ENCODE measurements at places on chromosomes 6 and 20. TPM values are rescaled to one million over a fixed set of nuclear protein-coding genes. Genes with fewer than 3 reads are reported as not detected.
A peak's percentile ranks its signal among the peaks of the same experiment; 100 is the strongest.

- no peak for DNase-seq
- H3K27ac ChIP-seq, result no peak overlapping the region
- no peaks in the 10 kb centered on the region for H3K36me3 ChIP-seq
- peaks cover 1% of the 10 kb centered on the region for H3K27me3 ChIP-seq
Observed at GRCh38 chr20:33304046-33304445, 21.0 kb downstream of the BPIFB1 start.

DNA sequence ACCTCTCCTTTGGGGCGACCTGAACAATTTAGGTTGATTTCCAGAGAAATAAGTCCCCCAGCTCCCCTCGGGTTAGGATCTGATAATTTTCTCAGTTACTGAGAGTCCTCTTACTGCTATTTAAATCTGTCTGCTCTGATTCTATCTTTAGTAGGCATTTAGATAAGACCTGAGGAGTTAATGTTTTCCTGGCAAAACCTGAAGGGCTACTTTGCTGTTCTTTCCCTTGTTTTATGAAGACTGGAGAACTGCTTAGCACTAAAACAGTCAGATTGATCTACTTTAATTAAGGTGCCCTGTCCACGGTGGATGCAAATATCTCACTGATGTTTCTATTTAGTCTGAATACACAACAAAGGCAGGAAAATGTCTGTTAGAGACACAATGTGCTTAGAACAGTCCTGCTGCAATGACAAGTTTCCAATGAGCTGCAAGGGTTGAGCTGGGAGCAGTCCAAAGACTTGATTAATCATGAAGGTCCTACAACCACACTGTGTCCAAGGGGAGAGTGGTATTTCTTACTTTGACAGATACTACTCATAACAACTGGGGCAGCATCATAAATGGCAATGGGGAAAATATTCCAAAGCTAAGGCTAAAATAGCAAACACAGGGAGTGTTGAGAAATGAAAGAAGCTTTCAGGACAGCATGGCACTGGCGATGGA, 15.7 kb downstream of the ADTRP start:
- H3K27me3 ChIP-seq, result peaks cover 2% of the 10 kb centered on the region
- H3K4me3 ChIP-seq, result no peak overlapping the region
- H3K36me3 ChIP-seq, result no peaks in the 10 kb centered on the region
- no peak overlapping the region for H3K27ac ChIP-seq
- DNase-seq, result no peak
- peaks cover 29% of the 10 kb centered on the region for H3K4me1 ChIP-seq

Gene QRSL1
- 13.9 TPM for total RNA-seq

DNA sequence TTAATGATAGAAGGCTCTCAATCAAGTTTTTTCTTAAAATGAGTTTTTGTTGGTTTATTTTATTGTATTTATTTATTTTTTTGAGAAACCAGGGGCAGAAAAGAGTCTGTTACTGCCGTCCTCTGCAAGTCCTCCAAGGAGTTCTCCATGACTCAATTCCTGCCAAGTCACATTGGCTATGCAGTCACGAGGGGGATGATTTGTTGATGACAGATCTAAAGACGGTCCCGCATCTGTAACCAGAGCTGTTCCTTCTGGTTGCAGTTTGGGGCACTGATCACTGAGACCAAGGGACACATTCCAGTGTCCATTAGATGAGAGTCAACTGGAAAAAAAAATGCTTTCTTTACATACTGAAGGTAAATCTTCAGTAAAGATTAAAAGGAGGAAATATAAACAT, 13.9 kb upstream of the TSHZ2 start:
- H3K27ac ChIP-seq, result no peak overlapping the region
- H3K36me3 ChIP-seq, result no peaks in the 10 kb centered on the region
- no peak overlapping the region for H3K4me3 ChIP-seq
- H3K27me3 ChIP-seq, result no peaks in the 10 kb centered on the region
- H3K4me1 ChIP-seq, result no peaks in the 10 kb centered on the region

DNA sequence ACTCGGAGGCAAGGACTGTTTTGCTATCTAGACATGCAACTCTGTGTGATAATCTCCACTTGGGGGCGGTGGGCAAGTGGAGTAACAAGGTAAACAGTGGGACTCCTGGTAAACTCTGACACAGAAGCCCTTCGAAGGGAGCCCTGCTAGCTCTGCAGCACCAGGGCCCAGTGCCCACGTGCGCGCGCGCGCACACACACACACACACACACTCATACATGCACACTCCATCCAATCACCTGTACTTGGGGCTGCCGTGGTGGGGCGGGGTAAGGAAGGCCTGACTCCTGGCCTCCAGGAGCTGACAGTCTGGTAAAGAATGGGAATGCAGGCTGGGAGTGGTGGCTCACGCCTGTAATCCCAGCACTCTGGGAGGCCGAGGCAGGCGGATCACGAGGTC, 36.4 kb downstream of the TAF4 start:
- no peak overlapping the region for H3K4me3 ChIP-seq
- H3K27me3 ChIP-seq, result no peaks in the 10 kb centered on the region
- no peaks in the 10 kb centered on the region for H3K36me3 ChIP-seq
- no peak for DNase-seq

DNA sequence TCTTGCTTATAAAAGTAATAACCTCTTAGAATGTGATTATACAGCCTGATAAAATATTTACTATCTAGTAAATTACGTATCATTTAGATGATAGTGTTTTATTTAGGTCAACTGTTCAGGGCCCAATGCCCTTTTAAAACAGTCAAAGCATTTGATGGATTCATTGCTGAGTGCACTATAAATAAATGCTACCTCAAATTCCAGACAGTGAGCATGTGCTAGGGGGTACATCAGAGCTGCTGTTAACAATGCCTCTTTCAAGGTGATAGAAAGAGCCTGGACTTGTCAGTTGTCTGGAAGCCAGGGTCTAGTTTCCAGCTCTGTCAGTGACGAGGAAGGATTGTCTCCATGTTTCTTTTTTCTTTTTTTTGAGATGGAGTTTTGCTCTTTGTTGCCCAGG, 7.5 kb upstream of the TMEM242 start:
- DNase-seq, result no peak
- no peak overlapping the region for H3K27ac ChIP-seq
- H3K36me3 ChIP-seq, result no peaks in the 10 kb centered on the region
- H3K27me3 ChIP-seq, result peaks cover 30% of the 10 kb centered on the region
- peaks cover 16% of the 10 kb centered on the region for H3K4me1 ChIP-seq
- no peak overlapping the region for H3K4me3 ChIP-seq

Gene MRAP2
- total RNA-seq, result not detected

Gene RUNX2
- total RNA-seq, result 33.4 TPM

- no peak for DNase-seq
- no peak overlapping the region for H3K4me3 ChIP-seq
- no peak overlapping the region for H3K27ac ChIP-seq
- no peaks in the 10 kb centered on the region for H3K4me1 ChIP-seq
Observed at GRCh38 chr6:134678436-134678889, 271.4 kb downstream of the ALDH8A1 start.

Gene DOK5
- total RNA-seq, result 0.71 TPM

DNA sequence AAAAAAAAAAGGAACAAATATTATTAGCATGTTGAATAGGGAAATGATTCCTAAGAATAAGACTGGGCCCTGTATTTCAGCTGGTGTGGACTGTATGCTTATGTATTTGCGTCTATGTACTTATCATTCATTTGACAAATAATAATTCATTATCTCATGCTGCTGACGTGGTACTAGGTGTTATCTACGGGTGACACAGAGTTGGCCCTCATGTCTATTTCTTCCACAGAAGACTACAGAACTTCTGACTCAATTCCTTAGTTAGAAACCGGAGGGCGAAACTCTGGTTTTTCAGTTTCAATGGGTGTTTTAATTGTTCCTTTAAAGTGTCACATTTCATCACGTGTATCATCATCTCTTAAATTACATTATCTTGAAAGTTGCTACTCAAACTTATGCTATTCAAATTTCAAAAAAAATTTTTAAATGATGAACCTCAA, 305.9 kb downstream of the CLIC5 start:
- no peaks in the 10 kb centered on the region for H3K27me3 ChIP-seq
- peak; percentile 52 for DNase-seq
- H3K4me3 ChIP-seq, result no peak overlapping the region

- H3K27ac ChIP-seq, result no peak overlapping the region
- no peaks in the 10 kb centered on the region for H3K36me3 ChIP-seq
- no peak for DNase-seq
Observed at GRCh38 chr6:115583290-115583689, 477.4 kb downstream of the FRK start.

DNA sequence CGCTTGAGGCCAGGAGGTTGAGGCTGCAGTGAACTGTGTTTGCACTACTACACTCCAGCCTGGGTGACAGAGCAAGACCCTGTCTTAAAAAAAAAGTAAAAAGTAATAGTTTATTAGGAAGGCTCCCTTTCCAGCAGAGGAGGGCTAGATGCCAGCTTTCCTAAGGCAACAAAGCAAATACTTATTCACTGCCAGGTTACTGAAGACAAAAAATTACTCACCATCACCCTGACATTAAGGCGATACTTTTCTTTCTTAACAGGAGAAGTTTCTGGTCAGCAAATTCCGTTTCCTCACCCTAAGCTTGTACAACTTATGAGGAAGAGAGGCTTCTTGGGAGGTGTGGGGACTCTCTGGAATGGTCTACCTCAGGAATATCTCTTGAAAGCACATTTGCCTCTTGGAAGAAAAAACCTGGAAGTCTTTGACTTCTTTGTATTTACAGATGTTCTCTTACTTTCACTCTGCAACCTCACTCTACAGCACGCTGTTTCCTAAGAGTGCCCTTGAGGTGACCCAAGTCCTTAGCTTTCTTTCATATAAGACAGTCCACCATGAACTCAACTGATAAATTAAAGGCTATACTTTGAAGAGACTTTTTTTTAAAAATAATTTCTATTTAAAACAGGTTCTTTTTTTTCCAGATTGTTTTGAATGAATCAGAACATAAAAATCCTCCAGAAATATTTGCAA, 52.9 kb upstream of the TRAF3IP2 start:
- H3K27ac ChIP-seq, result no peak overlapping the region
- DNase-seq, result no peak
- H3K36me3 ChIP-seq, result peaks cover 28% of the 10 kb centered on the region
- H3K4me3 ChIP-seq, result no peak overlapping the region

GRCh38 chr6:88548891-88549505, 382.9 kb upstream of the CNR1 start:
- H3K4me3 ChIP-seq, result no peak overlapping the region
- H3K27me3 ChIP-seq, result peaks cover 2% of the 10 kb centered on the region
- no peaks in the 10 kb centered on the region for H3K4me1 ChIP-seq

Gene BPI
- not detected for total RNA-seq

Gene LHFPL5
- total RNA-seq, result not detected

Gene XKR7
- not detected for total RNA-seq

- no peak overlapping the region for H3K27ac ChIP-seq
- no peaks in the 10 kb centered on the region for H3K27me3 ChIP-seq
- H3K4me3 ChIP-seq, result no peak overlapping the region
- H3K36me3 ChIP-seq, result peaks cover 39% of the 10 kb centered on the region
- DNase-seq, result no peak
- peaks cover 5% of the 10 kb centered on the region for H3K4me1 ChIP-seq
Observed at GRCh38 chr6:160035693-160036330, 66.9 kb downstream of the IGF2R start.

GRCh38 chr20:48751871-48752270, 75.9 kb downstream of the PREX1 start:
- H3K36me3 ChIP-seq, result peaks cover 36% of the 10 kb centered on the region
- no peaks in the 10 kb centered on the region for H3K27me3 ChIP-seq
- H3K4me3 ChIP-seq, result peak overlapping the region; percentile 28
- peak overlapping the region; percentile 81 for H3K27ac ChIP-seq
- DNase-seq, result no peak

Gene RPS18
- total RNA-seq, result 4,372 TPM

GRCh38 chr6:149433881-149434280, 33.8 kb downstream of the SUMO4 start:
- no peaks in the 10 kb centered on the region for H3K36me3 ChIP-seq
- no peak overlapping the region for H3K4me3 ChIP-seq

DNA sequence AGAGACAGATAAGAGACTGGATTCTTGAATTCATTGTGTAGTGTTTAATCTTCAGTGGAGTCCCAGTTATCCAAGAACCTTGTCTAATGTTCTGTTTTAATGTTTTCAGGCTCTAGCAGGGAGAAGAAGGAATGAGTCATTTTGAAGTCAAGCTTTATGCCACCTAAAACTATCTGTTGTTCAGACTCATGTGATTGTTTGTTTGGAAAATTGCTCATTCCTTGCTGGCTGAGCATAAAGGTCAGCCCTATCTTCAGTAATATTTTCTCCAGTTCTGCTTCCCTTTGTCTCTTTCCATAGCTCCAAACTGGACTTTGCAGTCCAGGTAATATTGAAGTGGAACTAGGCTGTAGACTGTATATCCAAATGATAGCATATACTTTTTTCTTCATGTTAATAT, 34.2 kb downstream of the CLVS2 start:
- H3K27ac ChIP-seq, result no peak overlapping the region
- DNase-seq, result no peak
- no peaks in the 10 kb centered on the region for H3K4me1 ChIP-seq
- H3K4me3 ChIP-seq, result no peak overlapping the region
- H3K27me3 ChIP-seq, result no peaks in the 10 kb centered on the region

GRCh38 chr20:1828786-1829131, 66.4 kb upstream of the SIRPA start:
- H3K4me1 ChIP-seq, result no peaks in the 10 kb centered on the region
- no peak for DNase-seq
- no peak overlapping the region for H3K4me3 ChIP-seq
- peaks cover 12% of the 10 kb centered on the region for H3K27me3 ChIP-seq

Gene C6orf89
- 29.2 TPM for total RNA-seq

GRCh38 chr6:105107207-105107606, 72.6 kb downstream of the POPDC3 start:
- no peak overlapping the region for H3K27ac ChIP-seq
- no peaks in the 10 kb centered on the region for H3K4me1 ChIP-seq
- no peaks in the 10 kb centered on the region for H3K36me3 ChIP-seq
- H3K4me3 ChIP-seq, result no peak overlapping the region

GRCh38 chr20:44457016-44457415, 18.7 kb upstream of the TTPAL start:
- H3K4me1 ChIP-seq, result no peaks in the 10 kb centered on the region
- DNase-seq, result no peak
- H3K4me3 ChIP-seq, result no peak overlapping the region
- H3K27ac ChIP-seq, result no peak overlapping the region

- no peak for DNase-seq
- no peak overlapping the region for H3K4me3 ChIP-seq
- no peaks in the 10 kb centered on the region for H3K27me3 ChIP-seq
- H3K4me1 ChIP-seq, result peaks cover 48% of the 10 kb centered on the region
- H3K36me3 ChIP-seq, result peaks cover 27% of the 10 kb centered on the region
Observed at GRCh38 chr20:33832103-33832804, 21.1 kb downstream of the CHMP4B start.

Gene SPDEF
- not detected for total RNA-seq

Gene POM121L2
- total RNA-seq, result not detected

Gene SIRPB1
- 1.3 TPM for total RNA-seq

GRCh38 chr6:17986656-17987446, 584 bp downstream of the KIF13A start:
- H3K4me3 ChIP-seq, result peak overlapping the region; percentile 36
- H3K36me3 ChIP-seq, result no peaks in the 10 kb centered on the region
- no peak for DNase-seq
- peaks cover 10% of the 10 kb centered on the region for H3K4me1 ChIP-seq
